Renal pelvis (tissue), 12 donors: ENCODE measurements at places on chromosomes 5 and 9.

- DNase-seq = no peak
These were observed 215.0 kb downstream of the CNTLN start for GRCh38 chr9:17349831-17350230.

DNA sequence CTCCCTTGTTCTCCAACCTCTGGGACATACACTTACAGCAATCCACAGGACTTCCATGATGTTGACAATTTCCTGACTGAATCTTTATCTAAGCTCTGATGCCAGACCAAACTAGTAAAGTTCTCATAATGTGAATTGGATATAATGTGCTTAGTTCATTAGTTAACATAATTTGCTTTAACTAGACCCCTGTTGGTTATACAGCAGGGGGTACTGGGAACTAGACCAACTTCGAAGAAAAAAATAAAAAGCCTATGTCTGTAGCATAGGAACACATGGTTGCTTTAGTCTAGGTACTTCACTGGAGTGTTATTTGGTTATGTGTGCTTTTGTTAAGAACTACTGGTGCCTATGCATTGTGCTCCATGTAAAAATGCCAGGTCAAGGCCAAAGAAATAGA, 173.8 kb downstream of the ADAMTS6 start:
- DNase-seq = no peak

DNA sequence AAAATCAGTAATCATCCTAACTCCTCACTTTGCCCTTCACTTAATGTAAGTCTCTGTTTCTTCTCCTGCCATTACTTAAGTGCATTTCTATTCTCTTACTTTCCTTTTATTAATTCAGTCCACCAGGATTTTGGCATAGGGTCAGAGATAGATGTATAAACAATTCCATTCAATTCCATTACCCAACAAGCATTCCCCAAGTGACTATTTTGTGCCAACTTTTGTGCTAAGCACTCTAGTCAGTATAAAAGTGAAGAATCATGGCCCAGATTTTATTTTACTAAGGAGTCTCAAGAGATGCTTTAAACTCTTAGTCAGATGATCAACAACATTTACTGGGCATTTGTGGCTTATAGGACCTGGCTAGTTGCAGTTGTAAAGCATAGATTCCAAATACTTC, 159.3 kb downstream of the DMAC1 start:
- no peak for DNase-seq

DNA sequence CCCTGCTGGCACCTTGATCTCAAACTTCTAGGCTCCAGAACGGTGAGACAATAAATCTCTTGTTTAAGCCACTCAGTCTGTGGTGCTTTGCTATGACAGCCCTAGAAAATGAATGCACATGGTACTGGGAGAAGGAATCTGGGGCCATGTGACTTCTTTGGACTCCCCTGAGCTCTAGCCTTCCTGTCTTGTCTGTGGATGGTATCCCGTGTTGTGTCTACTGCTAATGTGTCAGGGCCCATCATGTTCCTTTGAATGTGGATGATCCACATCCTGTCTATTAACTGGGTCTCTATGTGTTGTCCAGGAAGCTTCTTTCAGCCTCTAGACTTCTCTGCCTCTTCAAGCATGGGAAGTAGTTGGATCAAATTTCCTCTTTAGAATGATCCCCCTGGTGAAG, 25.1 kb downstream of the IL7R start:
- no peak for DNase-seq

DNA sequence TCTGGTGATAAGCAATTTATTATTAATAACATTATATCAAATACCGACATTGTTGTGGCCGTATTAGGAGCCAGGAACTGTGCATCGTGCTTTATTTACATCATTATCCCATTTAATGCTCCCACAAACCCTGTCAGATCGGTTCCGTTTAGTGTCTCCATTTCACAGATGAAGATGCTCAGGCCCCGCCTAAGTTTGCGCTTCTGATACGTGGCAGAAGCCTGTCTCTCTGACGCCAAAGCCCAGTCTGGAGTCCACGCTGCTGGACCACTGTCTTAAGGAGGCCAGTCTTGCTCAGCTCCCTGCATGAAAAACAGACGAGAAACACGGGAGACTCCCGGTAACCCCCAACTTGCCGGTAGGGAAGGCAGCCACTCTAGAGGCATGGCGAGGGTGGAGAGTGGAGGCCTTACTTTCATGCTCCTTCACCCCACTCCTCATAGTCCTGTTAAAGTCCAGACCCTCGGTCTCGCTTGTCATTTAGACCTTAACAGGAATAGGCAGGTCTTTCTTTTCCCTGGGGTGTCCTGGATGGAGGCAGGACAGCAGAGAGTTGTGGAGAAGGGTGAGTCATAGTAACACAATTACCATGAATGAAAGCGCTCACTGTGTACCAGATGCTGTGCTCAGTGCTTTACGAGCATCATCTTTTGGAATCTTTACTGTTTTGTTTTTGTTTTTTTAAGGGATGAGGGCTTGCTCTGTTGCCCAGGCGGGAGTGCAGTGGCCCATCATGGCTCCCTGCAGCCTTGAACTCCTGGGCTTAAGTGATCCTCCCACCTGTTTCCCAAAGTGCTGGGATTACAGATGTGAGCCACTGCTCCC, 872 bp downstream of the TXNDC15 start:
- peak; percentile 41 for DNase-seq

GRCh38 chr5:36743891-36744772, 132.4 kb upstream of the NIPBL start:
- peak; percentile 85 for DNase-seq

GRCh38 chr5:12794476-12795332, 890.5 kb upstream of the CTNND2 start:
- no peak for DNase-seq

DNA sequence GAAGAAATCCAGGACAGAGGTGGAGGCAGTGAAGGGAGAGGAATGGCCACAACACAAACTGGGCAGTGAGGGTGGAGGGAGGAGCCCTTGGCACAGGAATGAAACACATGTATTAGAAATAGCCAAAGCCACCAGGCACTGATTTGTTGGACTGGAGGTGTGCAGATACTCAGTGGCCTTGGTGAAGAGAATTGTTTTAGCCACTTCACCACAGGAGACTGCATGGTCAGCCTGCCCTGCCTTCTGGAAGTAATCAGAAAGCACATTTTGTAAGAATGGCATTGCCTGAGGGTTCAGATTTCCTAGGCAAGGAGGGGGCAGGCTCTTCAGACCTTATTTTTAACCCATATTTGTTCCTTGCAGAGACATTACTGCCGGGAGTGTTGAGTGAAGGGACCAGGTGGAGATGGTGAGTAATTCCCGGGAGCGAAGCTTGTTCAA, 2.2 kb downstream of the SGCD start:
- no peak for DNase-seq

- DNase-seq = no peak
These were observed 568.6 kb upstream of the DAP start for GRCh38 chr5:11329679-11330078.

DNA sequence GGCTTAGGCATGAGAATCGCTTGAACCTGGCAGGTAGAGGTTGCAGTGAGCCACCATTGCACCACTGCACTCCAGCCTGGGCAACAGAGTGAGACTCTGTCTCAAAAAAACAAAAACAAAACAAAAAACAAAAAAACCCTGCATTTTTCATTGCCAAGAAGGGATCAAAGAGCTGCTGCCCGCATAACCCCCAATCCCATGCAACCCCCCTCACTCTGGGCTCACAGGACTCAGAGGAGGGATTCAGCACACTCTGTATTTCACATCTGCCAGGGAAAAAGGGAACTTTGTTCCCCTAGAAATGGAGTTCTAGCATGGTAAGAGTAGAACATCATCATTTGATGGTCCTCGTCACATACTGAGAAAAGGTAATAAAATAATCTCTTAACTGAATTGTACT, 153.9 kb upstream of the GNA14 start:
- DNase-seq = no peak

DNA sequence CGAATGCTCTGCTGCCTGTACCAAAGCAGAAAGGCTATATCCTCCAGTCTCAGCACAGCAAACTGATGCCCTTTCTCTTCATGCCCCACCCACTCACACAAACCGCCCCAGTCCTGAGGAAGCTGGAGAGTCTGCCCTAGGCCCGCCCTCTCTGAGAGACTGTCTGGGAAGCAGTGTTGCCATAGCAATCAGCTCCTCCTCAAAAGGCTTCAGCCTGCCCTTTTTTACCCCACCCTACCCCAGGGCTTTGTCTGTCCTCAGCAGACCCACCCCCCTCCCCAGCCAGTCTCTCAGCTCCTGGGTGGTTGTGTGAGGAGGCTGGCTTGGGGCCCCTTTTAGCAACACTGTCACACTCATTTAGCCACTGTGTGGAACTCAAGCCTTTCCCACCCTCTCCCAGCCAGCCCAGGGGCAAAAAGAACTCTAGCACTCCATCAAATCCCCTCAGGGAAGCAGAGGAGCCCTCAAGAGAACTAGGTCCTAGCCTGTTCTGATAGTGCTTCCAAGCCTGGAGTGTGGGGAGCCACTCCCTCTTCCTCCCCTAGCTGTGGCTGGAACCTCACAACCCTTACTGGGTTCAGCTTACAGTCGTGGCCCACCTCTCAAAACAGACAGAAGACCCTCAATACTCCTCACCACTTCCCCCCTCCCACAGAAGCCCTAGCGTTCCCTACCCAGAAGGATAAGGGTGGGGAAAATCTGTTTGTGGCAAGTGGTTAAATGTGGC, 1.4 kb downstream of the ATOSB start:
- peak; percentile 85 for DNase-seq

DNA sequence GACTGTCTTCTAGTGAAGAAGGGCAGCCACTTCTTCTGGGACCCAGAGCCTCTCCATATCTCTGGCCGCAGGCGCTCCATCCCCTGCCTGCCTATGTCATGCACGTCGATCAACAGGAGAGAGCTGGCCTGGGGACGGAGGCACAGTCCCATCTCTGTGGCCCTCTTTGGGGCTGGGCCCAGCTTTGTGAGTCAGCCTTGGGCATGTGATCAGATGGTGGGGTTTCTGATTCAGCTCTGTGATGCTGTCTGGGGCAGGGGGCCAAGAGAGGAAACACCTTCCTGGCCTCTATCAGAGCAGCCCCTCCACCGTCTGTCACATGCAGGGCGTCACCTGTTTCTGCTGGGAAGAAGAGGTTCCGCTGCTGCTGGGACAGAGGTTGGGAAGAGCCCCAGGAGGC, 72.6 kb downstream of the MVB12B start:
- DNase-seq = no peak

GRCh38 chr9:134775081-134775951, 105.3 kb upstream of the FCN2 start:
- DNase-seq = no peak

GRCh38 chr5:35822511-35822910, 34.2 kb upstream of the IL7R start:
- DNase-seq = no peak

- DNase-seq = no peak
These were observed 19.8 kb downstream of the CD274 start for GRCh38 chr9:5470122-5470521.

DNA sequence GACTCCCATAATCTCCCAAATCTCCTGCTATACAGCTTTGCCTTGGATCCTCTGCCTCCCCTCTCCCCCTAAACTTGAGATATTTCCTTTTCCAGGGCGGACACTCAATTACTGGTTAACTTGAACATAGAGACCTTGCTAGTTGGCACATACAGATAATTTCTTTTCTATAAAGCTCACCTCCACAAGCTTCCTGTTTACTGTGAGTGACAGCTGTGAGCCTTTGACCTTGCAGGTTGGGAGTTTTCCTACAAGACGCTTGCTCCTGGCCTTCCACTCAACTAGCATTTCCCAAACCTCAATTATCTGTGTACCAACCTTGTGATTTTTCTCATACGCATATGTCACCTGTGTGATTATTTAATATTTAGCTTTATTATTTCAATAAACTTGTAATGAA, 114.5 kb downstream of the GNA14 start:
- no peak for DNase-seq

DNA sequence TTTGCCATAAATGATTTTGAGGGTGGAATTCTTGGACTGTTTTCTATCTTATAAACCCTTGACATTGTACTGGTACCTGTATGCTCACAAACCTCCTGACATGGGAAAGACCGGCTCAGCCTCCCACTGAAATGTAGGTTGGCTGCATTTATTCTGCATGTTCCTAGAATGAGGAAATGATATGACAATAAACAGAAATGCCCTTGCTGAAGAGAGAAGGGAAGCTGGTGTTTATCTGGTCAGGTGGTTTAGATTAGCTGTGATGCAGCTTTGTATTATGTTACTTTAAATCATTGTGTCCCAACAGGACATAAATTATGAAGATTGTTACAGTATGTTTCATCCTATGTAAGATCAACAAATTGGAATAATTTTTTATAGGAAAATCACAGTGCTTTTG, 23.1 kb upstream of the CATSPER3 start:
- no peak for DNase-seq

DNA sequence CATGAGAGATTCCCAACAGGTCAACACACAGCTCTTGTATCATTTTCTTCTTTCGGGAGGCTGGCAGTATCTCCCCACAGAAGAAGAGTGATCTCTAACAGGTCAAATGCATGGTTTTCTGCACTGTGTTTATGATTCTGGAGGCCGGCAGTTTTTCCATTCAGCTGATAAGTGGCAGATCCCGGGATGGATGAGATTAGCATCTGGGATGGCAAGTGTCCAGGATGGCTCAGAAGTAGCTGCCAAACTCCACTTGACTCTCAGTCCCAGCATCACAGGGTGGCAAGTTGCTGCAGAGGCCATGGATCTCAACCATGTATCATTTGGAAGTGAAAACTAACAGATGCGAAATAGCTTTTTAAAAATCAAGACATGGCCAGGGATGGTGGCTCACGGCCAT, 97.8 kb upstream of the SLC44A1 start:
- DNase-seq = no peak

DNA sequence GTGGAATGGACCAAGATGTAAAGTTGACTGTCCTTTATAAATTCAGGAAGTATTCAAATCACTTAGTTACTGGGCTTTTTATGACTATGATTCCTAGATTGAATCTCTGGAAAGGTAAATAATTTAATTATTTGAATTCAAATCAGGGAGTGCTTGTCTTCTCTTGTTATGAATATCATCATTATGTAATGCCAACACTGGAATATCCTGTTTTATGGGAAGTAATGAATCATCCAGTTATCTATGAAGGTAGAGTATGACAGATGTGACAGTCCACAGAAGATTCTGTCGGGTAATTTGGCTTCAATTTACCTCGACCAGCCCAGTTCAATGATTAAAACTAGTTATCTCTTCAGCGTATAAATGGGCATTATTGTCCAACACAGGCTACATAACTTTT, 141.0 kb upstream of the NUDT12 start:
- DNase-seq = no peak
